Stimulated activated CD4-positive, alpha-beta T cell treated with anti-CD3 and anti-CD28 coated beads, Interleukin-15, amount 100 ng/mL, for 1 hour (primary cell): ENCODE measurements at places on chromosomes 1 and 21.

DNA sequence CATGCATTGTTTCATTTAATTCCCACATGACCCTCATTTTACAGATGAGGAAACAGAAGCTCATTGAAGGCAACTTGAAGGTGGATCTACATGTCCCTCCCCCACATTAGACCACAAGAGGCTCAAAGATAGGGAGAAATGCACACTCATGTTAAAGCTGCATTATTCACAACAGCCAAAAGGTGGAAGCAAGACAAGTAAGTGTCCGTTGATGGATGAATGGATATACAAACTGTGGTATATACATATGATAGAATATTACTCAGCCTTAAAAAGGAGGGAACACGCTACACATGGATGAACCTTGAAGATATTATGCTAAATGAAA is 149.7 kb upstream of the JUN start:
- DNase-seq = no peak

DNA sequence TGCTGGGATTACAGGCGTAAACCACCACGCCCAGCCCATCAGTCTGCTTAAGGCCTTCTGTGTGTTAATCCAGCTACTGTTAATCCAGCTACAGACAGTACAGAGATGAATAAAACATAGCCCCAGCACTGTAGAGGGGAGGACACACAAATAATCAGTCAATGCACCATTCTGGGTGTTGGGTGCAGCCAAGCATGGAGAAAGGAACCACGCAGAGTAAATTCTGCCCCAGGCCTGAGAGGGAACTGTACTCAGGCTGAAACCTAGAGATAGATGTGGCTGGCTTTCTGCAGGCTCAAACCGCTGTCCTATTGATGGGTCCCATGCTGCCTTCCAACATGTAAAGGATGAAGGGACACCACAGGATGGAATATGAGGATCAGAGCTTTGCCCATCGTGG is 136.8 kb upstream of the IGSF21 start:
- DNase-seq = no peak

GRCh38 chr1:186060226-186060625 is 314.8 kb downstream of the TPR start:
- no peak for DNase-seq

DNA sequence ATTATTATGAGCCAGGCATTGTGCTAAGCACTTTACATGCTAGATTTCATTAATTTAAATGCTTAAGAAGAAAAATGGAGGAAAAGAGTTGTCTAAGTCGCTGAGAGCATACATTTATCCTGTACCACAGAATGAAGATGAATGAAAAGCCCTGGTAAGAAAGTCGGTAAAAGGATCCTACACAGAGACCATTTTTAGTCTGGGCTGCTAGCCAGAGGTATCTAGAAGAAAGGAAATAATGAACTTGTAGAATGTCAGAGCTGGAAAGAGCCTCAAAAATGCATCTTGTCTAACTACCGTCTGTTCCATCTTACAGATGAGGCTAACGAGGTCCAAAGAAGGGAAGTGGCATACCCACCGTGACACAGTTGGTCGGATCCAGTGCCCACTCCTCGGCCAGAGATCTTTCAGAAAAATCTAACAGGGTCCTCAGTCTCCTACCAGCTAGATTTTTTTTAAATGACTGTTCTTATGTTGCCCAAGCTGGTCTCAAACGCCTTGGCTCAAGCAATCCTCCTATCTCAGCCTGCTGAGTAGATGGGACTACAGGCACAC is 12.2 kb upstream of the TNR start:
- DNase-seq = no peak

DNA sequence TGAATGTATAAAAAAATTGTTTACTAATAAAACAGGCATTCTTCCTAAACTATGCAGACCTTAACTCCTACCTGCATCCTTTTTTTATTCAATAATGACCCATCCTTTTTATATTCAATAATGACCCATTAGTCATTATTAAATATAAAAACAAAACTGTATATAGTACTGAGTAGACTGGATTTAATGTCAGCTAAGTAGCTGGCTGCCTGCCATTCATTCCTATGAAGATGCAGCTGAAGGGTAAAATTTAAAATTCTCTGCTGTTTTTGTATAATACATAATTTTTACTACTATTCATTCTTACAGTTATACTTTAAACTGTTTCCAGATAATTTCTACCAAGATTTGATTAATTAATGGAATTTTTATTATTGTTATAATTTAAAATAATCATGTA is 79.3 kb downstream of the DENND1B start:
- no peak for DNase-seq

DNA sequence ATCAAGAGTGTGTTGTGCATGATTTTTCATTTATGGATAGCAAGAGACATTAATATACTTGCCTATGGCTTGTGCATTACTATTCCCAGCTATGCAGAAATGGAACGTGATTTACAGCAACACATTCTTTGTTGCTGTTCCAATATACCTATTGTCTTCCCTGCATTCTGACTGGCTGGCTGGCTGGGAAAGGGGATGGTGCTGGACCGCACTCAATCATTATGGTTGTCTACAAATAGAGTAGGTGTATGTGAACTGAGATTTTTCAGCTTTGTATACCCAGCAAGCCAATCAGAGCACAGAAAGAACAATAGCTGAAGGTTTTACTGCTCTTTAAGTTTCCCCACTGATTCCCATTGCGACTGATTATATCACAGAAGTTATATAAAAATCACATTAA is 167.5 kb downstream of the ATG4C start:
- DNase-seq = no peak

GRCh38 chr1:158103861-158104522 is 76.7 kb upstream of the CD1D start:
- no peak for DNase-seq

- DNase-seq = no peak
These were observed at the start of gene PLEKHG5 for GRCh38 chr1:6491480-6491962. Gene PLEKHG5, minus strand, starts transcription at chr1:6491667. Its CDS starts 14,096 bp downstream, at chr1:6477571.

DNA sequence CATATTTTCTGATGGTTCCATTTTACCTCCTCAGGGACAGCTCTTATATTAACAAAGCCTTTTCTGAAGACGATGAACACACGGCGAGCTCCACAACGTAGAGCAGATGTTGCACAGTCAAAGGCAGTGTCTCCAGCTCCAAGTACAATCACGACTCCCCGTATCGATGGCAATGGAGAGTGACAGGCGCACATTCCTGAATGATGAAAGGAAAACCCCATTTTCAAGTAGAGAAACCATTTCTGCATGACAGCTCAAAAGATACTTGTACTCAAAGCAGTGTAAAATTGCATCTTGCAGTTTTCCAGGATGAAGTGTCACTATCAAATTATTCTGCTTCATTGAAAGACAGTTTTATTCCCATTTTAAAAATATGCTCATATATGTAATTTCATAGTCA is 327.6 kb downstream of the DPYD start:
- no peak for DNase-seq

GRCh38 chr1:77623066-77623465 is 59.4 kb downstream of the ZZZ3 start:
- no peak for DNase-seq

- no peak for DNase-seq
These were observed 25.9 kb downstream of the PCNX2 start for GRCh38 chr1:233269656-233270055.

DNA sequence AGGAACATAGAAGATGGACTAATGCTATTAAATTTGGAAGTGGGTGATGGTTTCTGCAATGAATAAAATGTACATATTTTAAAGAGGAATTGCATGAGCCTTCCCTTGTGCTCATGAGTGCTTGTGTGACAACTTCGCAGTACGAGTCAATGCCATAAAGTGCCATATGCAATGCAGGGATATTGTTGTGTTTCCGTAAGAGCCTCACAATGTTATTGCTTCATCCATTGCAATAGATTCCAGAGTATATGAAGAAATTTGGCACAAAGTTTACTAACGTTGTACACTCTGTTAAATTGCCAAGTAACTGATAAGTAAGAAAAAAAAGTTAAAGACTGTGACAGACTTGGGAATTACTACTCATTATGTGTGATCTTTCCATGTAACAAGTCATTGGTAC is 22.3 kb downstream of the BTG3 start:
- no peak for DNase-seq

GRCh38 chr1:227607336-227607898 is 44.1 kb downstream of the ZNF678 start:
- DNase-seq = no peak
